ENCODE measurements at places on chromosomes 5 and 9. TPM values are rescaled to one million over a fixed set of nuclear protein-coding genes. Genes with fewer than 3 reads are reported as not detected.

- H3K4me3 ChIP-seq, result no peak overlapping the region
- no peak overlapping the region for H3K27ac ChIP-seq
- no peaks in the 10 kb centered on the region for H3K36me3 ChIP-seq
- no peaks in the 10 kb centered on the region for H3K27me3 ChIP-seq
- DNase-seq, result peak; percentile 30
Measured at GRCh38 chr5:137051161-137051560, 448.0 kb downstream of the SPOCK1 start.

DNA sequence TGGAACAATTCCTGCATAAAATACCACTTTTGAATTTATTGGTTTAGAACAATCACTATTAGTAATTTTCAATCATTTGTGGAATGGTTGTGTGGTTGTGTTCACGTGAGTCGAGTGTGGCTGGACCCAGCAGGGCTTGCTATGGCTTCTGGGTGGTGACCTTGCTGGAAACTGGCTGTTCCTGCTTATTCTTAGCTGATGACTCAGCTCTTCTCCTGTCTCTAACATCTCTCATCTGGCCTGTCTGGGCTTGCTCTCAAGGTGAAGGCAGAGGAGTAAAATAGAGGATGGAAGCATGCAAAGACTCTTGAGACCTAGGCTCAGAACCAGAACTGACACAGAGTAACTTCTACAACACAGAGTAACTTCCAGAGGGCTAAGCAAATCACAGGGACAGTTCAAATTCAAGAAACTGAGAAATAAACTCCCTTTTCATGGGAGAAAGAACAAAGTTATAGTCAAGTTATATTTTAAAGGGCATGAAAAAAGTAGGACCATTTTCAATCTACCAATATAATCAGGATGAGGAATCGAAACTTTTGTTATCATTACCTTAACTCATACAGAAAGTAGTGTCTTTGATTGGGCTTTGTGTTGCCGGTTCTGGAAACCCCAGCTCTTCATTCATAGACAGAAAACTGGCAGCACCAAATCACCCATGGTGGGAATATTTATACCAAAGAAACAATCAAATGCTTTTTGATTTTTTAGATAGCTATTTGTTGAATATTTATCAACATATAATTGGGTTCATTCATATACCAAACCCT lies 665.1 kb downstream of the CDH18 start:
- H3K36me3 ChIP-seq, result no peaks in the 10 kb centered on the region
- H3K4me3 ChIP-seq, result no peak overlapping the region
- DNase-seq, result no peak
- H3K27me3 ChIP-seq, result no peaks in the 10 kb centered on the region
- no peaks in the 10 kb centered on the region for H3K4me1 ChIP-seq

GRCh38 chr9:626596-626995 lies 214.9 kb upstream of the DMRT1 start:
- H3K27ac ChIP-seq, result no peak overlapping the region
- H3K4me3 ChIP-seq, result no peak overlapping the region
- peaks cover 14% of the 10 kb centered on the region for H3K4me1 ChIP-seq
- H3K36me3 ChIP-seq, result no peaks in the 10 kb centered on the region

DNA sequence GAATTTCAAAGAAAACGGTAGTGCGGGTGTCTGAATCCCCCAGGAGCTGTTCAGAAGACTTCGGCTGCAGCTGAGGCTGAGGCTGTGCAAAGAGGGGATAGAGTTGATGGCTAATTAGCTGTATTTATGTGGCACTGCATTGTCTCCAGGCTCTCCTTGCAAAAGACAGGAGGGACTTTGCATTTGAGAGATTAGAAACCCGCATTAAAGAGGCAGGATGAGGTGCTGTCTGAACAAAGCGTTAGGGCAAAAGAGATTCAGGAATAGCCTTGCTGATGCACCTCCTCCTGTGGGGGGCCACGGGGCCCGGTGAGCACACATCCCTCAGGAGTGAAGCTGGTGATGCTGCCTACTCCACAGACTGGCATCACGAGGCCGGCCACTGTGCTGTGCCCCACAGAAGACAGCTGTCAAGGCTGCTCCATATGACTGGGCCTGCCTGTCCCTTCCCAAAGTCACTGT lies 343.6 kb upstream of the DAP start:
- H3K36me3 ChIP-seq, result no peaks in the 10 kb centered on the region
- no peaks in the 10 kb centered on the region for H3K27me3 ChIP-seq
- H3K4me1 ChIP-seq, result no peaks in the 10 kb centered on the region
- no peak overlapping the region for H3K4me3 ChIP-seq
- H3K27ac ChIP-seq, result no peak overlapping the region

DNA sequence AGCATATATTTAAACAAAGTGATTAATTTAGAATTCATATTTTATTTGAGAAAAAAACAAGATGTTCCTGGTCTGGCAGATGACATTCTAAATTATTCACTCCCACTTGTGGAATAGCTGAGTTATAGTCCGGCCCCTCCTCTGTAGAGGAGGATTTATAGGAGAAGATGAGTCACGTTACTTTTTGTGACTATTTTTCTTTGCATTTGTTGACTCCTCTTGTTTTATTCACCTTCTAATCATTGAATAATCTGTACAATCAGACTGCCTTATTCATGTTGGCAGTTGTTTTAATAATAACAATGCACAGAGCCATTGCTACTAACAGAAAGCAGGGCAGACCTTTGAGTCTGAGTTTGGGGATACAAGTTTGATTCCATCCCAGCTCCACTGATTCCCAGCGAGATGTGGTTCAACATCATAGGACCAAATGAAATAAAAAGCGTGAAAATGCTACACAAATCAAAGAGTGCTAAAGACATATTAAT lies 23.2 kb downstream of the DOCK8 start:
- H3K4me1 ChIP-seq, result no peaks in the 10 kb centered on the region
- H3K27me3 ChIP-seq, result no peaks in the 10 kb centered on the region
- H3K27ac ChIP-seq, result no peak overlapping the region
- H3K4me3 ChIP-seq, result no peak overlapping the region
- H3K36me3 ChIP-seq, result no peaks in the 10 kb centered on the region

DNA sequence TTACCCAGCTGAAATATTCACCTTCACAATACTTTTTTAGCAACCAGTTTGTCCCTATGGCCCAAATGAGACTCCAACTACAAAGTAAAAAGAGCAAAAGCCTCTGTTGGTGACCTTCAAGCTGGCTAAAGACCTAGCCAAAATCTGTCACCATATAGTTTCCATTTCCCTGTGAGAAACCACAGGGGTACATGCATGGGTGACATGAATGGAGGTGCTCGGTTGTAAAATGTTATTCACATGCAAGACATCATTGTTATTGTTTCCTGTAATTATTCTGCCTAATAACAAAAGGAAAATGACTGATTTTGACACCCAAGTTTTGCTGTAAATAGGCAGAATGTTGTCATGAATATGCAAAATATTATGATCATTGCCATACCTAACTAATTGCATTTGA lies 285.3 kb downstream of the ZNF608 start:
- H3K36me3 ChIP-seq, result no peaks in the 10 kb centered on the region
- H3K4me1 ChIP-seq, result no peaks in the 10 kb centered on the region
- H3K4me3 ChIP-seq, result no peak overlapping the region

DNA sequence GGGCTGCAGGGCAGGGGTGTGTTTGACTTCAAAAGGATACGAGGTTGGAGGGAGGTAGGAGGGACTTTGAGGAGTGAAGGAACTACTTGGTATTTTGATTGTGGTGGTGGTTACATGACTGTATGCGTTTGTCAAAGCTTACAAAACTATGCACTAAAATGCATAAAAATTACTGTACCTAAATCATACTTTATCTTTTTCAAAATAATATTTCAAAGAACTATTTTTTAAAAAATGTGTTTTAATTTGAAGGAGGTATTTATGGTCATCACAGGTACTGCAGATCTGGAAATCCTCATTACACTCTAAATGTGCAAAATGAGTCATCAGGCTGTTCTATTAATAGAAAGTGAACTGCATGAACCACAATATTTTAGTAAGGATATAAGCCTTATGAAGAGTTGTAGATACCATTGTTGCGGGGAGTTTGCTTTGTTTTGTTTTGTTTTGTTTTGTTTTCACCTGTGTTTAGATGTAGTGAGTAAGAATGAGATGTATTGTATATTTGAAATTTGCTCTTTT lies 116.9 kb downstream of the ARRDC3 start:
- peaks cover 10% of the 10 kb centered on the region for H3K4me1 ChIP-seq
- no peaks in the 10 kb centered on the region for H3K36me3 ChIP-seq
- no peak overlapping the region for H3K4me3 ChIP-seq
- no peaks in the 10 kb centered on the region for H3K27me3 ChIP-seq
- peak; percentile 77 for DNase-seq

GRCh38 chr5:178818094-178818493 lies 41.7 kb upstream of the ZNF354B start:
- no peak overlapping the region for H3K4me3 ChIP-seq
- H3K27ac ChIP-seq, result no peak overlapping the region
- H3K36me3 ChIP-seq, result no peaks in the 10 kb centered on the region
- no peak for DNase-seq
- no peaks in the 10 kb centered on the region for H3K4me1 ChIP-seq

GRCh38 chr9:90851444-90851843 lies 49.8 kb downstream of the SYK start:
- no peaks in the 10 kb centered on the region for H3K36me3 ChIP-seq
- no peak overlapping the region for H3K27ac ChIP-seq
- no peaks in the 10 kb centered on the region for H3K27me3 ChIP-seq
- no peak overlapping the region for H3K4me3 ChIP-seq
- H3K4me1 ChIP-seq, result no peaks in the 10 kb centered on the region
- DNase-seq, result no peak

DNA sequence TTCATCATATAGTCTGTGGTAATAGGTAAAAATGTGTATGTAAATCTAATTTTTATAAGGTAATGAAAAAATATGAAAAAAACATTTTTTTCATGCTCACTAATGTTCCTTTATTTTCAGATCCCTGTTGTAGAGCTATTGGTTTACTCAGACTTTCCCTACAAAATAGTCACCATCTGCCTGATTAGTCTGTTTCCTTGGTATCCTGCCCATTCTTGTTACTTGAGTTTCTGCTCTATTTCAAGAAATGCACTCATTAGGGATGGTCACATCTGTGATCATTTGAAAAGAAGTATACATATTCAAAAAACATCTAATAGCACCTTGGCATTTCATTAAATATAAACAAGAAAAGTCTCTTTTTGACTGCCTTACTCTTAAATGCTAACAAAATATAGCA lies 21.6 kb upstream of the RASA1 start:
- H3K4me3 ChIP-seq, result no peak overlapping the region
- H3K4me1 ChIP-seq, result peaks cover 14% of the 10 kb centered on the region
- no peaks in the 10 kb centered on the region for H3K27me3 ChIP-seq
- DNase-seq, result peak; percentile 49

- no peaks in the 10 kb centered on the region for H3K27me3 ChIP-seq
- peak overlapping the region; percentile 93 for H3K27ac ChIP-seq
- no peaks in the 10 kb centered on the region for H3K36me3 ChIP-seq
Measured at GRCh38 chr9:6758248-6758497, 400 bp downstream of the KDM4C start.

GRCh38 chr5:127732963-127733362 lies 29.8 kb downstream of the CCDC192 start:
- no peak overlapping the region for H3K27ac ChIP-seq
- no peaks in the 10 kb centered on the region for H3K36me3 ChIP-seq
- no peak overlapping the region for H3K4me3 ChIP-seq
- DNase-seq, result no peak
- no peaks in the 10 kb centered on the region for H3K4me1 ChIP-seq

DNA sequence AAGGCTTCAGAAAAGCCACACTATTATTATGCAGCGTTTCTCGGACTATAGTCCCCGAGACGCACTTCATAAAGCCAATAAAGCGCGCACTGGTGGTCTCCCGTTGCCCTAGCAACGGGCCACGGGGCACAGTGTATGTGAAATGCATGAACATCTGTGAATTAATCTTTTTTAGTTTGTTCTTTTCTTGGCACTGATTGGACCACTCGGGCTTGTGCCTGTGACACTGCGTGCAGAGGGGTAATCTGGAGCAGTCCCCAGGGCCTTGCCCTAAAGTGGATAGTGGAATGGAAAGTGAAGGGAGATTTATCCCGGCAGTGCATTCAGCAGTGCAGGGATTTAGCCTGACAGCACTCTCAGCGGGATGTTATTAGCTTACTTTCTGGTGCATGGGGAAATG lies 92.1 kb downstream of the TLE4 start:
- peaks cover 11% of the 10 kb centered on the region for H3K4me1 ChIP-seq
- H3K27ac ChIP-seq, result no peak overlapping the region
- H3K27me3 ChIP-seq, result no peaks in the 10 kb centered on the region
- DNase-seq, result no peak
- H3K4me3 ChIP-seq, result no peak overlapping the region
- no peaks in the 10 kb centered on the region for H3K36me3 ChIP-seq

GRCh38 chr5:168176251-168176650 lies 115.2 kb upstream of the WWC1 start:
- no peaks in the 10 kb centered on the region for H3K27me3 ChIP-seq
- H3K4me1 ChIP-seq, result no peaks in the 10 kb centered on the region
- no peak for DNase-seq
- H3K27ac ChIP-seq, result no peak overlapping the region

DNA sequence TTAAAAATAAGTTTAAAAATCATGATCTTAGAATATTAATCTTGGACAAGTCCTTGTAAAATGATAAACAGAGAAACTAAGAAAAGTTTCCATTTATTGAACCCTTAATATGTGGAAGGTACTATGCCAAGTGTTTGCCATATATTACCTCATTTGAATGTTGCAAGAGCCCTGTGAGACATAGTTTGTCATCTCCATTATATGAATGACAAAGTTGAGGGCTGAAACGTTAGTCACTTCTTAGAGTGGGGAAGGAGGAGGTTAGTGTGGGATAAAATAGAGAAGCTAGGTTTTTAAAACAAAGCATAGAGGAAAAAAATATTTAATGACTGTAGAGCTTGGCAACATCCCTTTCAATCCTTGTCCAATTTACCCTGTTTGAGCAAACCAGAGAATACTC lies 2.0 kb downstream of the TNC start:
- no peak for DNase-seq
- H3K4me1 ChIP-seq, result no peaks in the 10 kb centered on the region
- no peak overlapping the region for H3K27ac ChIP-seq
- H3K36me3 ChIP-seq, result no peaks in the 10 kb centered on the region
- H3K4me3 ChIP-seq, result no peak overlapping the region
- H3K27me3 ChIP-seq, result no peaks in the 10 kb centered on the region

DNA sequence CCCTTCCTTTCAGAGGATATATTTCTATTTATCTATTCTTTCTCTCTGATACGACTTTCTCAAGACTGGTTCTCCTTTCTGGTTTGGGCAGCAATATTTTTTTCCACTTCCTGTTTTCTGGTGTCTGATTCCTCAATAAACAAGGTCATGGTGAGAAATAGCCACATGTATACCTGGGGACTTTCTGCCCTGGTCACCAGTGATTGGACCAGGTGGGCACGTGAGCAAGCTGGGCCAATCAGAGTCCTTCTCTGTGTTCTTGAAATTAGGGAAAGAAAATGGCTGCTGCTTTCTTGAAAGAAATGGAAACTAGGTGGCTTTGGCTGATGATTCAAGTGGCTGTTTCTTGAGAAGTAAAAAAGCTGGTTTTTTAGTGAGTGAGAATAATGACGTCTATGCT lies 18.4 kb upstream of the GSN start:
- H3K36me3 ChIP-seq, result no peaks in the 10 kb centered on the region
- peaks cover 13% of the 10 kb centered on the region for H3K27me3 ChIP-seq
- no peaks in the 10 kb centered on the region for H3K4me1 ChIP-seq
- no peak overlapping the region for H3K27ac ChIP-seq

The MYORG gene
- 2.8 TPM for polyA plus RNA-seq

The DMGDH gene
- 0.11 TPM for polyA plus RNA-seq

The SLC34A3 gene
- not detected for polyA plus RNA-seq

The RNF208 gene
- polyA plus RNA-seq, result 1.7 TPM

The GMCL2 gene
- polyA plus RNA-seq, result not detected

The MATR3 gene
- polyA plus RNA-seq, result 52.7 TPM

The PCDHAC2 gene
- polyA plus RNA-seq, result 1.2 TPM

The LCN15 gene
- not detected for polyA plus RNA-seq

The PTPRD gene
- polyA plus RNA-seq, result 5.7 TPM

The IDNK gene
- polyA plus RNA-seq, result 2.7 TPM

The FRMD3 gene
- polyA plus RNA-seq, result 3.0 TPM
